NCI-H187 (cell line): ENCODE measurements at places on chromosomes 2 and 18.

DNA sequence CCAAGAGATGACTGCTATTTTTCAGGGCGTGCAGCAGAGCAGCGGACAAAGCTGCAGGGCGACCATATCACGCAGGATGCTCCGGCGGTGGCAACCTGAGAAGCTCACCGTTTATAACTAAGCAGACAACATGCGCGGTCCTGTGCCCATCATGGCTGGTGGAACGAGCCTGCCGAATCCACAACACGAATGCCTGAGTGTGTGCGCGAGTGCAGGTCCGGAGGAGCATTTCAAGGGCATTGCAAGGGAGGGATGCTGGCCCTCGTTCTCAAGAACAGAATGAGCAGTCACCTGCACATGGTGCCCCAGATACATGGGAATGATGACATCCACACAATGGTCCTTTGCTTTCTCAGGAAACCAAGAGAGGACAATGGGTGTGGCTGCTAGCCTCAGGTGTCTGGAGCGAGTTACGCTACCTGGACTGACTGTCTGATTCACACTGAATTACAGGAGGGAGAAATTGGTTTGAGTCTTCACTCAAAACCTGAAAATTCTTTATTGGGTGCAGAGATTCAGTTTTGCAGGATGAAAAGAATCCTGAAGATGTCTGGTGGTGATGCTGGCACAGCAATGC lies 39.8 kb downstream of the TBC1D8 start:
- no peak for DNase-seq

GRCh38 chr2:36812196-36812595 lies 115.7 kb downstream of the VIT start:
- DNase-seq: no peak

- DNase-seq: no peak
Measured at GRCh38 chr2:84768840-84769239, 112.0 kb downstream of the TRABD2A start.

DNA sequence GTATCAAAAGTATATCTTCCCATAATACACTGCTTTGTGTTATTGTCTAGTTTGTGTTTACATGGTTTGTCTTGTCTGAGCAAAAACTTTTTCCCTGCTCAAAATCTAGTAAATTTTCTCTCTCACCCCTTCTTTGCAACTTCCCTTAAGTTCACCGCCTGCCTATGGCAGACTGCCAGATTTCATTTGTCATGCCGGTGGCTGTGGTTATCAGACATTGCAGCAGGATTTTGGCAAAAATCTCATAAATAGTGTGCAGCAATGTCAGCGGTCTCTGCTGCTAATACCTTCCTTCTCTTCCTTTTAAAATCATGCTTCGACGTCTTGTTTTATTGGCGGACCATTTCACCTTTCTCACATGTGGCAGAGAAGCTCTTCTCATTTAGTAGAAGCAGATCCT lies 45.6 kb upstream of the TMEM178A start:
- DNase-seq: no peak

- no peak for DNase-seq
Measured at GRCh38 chr2:42223067-42223854, 54.1 kb downstream of the EML4 start.

DNA sequence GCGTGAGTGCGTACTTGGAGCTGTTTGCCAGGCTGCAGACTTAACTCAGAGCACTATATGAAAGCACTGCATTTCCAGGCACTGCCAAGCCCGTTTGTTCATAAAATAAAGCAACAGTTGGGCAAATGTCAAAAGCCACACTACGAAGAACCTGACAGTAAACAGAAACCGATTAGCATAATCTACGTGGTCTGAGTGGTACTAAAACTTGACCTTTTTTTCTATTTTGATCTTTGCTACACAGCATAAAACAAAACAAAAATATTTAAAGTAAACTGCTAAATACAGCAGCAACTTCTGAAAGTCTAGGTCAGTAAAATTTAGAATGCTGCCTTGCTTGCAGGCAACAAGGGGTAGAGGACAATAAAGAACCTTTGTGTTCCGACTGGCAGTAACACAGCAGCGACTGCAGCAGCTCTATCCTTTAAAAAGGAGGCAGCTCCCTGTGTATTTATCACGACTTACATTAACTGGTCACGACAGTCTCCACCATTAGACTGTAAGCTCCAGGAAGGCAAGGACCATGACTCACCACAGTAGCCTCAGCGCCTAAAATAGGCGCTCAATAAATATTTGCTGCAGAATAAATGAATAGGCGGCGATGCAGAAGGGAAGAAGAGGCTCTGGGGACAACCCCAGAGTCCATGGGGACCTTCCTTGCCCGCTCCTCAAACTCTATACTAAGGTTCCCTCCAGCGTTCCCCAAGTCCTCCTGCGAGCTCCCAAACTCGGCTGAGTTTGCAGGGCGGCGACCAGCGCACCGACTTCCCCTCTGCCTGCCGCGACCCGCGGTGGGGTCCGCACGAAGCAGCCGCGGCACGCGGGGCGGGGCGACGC lies 902 bp downstream of the SS18 start:
- no peak for DNase-seq

GRCh38 chr2:107334306-107334705 lies 448.3 kb upstream of the ST6GAL2 start:
- no peak for DNase-seq
